ENCODE measurements at places on chromosomes 16 and 17. TPM values are rescaled to one million over a fixed set of nuclear protein-coding genes. Genes with fewer than 3 reads are reported as not detected.

ARHGDIA gene
- total RNA-seq = 288 TPM

SLC2A4 gene
- 0.79 TPM for total RNA-seq

SLC13A5 gene
- not detected for total RNA-seq

TP53TG3C gene
- total RNA-seq = not detected

METTL26 gene
- total RNA-seq = 57.4 TPM

GNG13 gene
- total RNA-seq = not detected

SPIRE2 gene
- total RNA-seq = 19.6 TPM

All from SK-MEL-5 (cell line).